ENCODE measurements at places on chromosomes 12 and 14.

DNA sequence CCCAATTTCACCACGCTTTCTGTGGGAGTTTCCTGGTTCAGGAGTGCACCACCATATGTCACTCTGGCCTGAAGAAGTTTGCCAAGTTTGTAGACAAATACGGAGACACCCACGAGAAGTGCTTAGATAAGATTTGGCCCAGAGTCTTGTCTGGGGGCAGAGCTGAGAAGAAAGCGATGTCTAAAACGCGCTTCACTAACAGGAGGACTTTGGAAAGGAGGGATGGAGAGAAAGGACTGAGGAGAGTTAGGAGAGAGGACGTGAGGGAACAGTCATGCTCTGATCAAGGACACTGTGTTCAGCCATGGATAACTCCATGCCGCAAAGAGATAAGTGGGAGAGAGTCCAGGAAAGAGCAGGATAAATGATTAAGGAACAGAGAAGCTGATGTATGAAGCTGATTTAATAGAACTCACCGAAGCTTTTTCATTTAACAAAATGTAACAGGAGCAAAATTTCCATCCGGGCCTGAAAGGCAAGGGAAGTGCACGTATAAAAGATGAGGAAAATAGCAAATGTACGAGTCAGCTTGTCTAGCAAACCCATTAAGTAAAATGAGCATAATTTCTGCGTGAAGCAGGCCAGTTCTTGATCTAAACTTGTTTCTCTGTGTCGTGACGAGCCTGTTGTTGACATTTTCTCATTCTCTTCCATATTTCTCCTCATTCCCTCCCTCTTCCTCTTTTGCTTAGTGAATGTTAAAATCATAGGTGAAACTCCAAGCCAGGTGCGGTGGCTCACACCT, 23.4 kb upstream of the MAP3K9 start:
- peak; percentile 60 for DNase-seq

DNA sequence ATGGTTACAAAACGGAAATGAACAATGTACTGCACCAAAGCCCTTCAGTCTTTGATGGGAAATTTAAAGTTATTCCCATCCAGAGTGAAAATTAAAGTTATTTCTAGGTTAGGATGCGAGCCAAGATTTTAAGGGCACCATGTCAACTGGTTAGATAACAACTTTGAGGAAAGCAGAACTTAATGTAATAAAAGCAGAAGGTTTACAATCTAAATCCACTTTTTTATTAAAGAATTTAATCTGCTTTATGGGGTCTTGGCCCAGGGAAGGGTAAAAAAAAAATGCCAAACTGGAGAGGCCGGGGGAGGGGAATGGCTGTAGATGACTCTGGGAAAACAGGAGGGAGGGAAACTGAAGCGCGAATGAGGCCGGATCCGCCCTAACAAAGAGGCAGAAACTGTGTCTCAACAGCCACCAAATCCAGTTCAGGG, 108.2 kb upstream of the ATF7IP start:
- DNase-seq, result no peak

GRCh38 chr14:95811813-95812212, 64.8 kb upstream of the TUNAR start:
- DNase-seq, result no peak

- no peak for DNase-seq
These were observed 4.7 kb upstream of the FOXJ2 start for GRCh38 chr12:8027856-8028255.

- no peak for DNase-seq
These were observed 26.5 kb downstream of the CRACR2A start for GRCh38 chr12:3726456-3726855.

- peak; percentile 5 for DNase-seq
These were observed 68.2 kb upstream of the SLC24A4 start for GRCh38 chr14:92254786-92255185.

- DNase-seq, result no peak
These were observed 30.8 kb downstream of the CACNA1C start for GRCh38 chr12:2083561-2083960.

DNA sequence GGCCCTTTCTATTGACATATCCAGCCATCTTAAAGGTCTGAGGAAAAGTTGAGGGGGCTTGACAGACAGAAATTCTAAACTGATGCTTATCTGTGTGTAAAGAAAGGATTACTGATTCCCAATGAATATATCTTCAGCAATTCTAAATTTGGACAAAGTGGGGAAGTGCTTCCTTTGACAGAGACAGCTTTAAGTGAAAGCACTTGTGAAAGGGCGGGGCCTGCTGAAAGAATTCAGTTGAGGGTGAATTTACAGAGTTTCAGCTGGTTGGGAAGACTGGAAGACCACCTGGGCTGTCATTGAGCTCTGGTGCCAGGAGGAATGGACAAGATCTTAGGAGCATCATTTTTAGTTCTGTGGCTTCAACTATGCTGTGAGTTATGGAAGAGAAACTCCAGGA, 412.5 kb upstream of the OR4E1 start:
- DNase-seq, result no peak

GRCh38 chr14:96205059-96205977, 679 bp downstream of the BDKRB2 start:
- DNase-seq, result no peak

GRCh38 chr12:107492393-107493134, 193.0 kb upstream of the PWP1 start:
- no peak for DNase-seq

- DNase-seq, result peak; percentile 66
These were observed 20.5 kb downstream of the SARNP start for GRCh38 chr12:55797068-55797467.

GRCh38 chr12:100404769-100405407, 48.0 kb downstream of the SLC17A8 start:
- DNase-seq, result peak; percentile 56

GRCh38 chr12:106576848-106577247, 6.0 kb upstream of the RFX4 start:
- DNase-seq, result no peak

DNA sequence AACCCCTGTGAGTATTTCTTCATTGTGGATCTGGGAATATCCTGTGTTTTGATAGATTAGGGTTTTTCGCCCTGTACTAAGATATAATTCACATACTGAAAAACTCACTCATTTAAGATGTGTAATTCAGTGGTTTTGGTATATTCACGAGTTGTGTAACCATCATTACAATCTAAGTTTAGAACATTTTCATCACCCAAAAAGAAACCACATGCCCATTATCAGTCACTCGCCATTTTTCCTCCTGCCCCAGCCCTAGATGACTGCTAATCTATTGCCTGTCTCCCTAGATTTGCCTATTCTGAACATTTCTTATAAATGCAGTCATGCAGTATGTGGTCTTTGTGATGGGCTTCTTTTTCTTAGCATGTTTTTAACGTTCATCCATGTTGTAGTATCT, 67.9 kb upstream of the ATF1 start:
- no peak for DNase-seq

DNA sequence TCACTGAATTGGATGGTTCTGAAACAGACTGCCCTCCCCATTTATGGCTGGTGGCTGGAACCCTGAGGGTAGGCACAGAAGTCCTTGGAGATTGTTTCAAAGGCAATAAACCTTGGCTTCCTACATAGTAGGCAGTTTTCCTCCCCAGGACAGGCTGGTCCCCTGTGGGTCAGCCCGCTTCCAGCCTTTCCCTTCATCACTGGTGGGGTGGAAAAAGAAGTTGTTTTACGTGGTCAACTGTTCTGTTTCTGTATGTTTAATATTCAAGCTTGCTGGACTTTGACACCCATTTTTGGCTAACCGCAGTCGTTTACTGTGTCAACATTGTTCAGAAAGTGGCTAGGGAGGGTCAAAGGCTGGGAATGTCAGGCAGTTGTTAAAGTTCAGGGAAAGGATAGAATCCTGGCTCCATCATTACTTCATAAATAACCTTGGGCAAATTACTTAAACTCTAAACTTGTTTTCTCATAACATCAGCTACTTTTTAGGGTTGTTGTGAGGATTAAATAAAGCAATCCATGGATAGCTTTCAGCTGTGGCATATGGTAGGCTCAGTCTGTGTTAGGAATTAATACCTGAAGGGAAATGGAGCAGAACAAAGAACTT, 2.4 kb downstream of the KLHDC2 start:
- peak; percentile 41 for DNase-seq

All from cardiac fibroblast (primary cell).